Activated T-cell treated with anti-CD3 and anti-CD28 coated beads for 4 hours (primary cell): ENCODE measurements at places on chromosomes 5 and 9.

DNA sequence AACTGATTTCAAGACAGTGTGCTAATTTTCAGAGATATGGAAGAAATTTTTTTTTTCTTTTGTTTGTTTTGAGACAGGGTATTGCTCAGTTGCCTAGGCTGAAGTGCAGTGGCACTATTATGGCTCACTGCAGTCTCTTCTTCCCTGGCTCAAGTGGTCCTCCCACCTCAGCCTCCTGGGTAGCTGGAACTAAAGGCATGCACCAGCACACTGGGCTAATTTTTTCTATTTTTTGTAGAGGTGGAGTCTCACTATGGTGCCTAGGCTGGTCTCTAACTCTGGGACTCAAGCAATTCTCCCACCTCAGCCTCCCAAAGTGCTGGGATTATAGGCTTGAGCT is 9.9 kb upstream of the TEX48 start:
- no peak for DNase-seq

GRCh38 chr9:38059233-38059936 is 9.6 kb downstream of the SHB start:
- DNase-seq = no peak

DNA sequence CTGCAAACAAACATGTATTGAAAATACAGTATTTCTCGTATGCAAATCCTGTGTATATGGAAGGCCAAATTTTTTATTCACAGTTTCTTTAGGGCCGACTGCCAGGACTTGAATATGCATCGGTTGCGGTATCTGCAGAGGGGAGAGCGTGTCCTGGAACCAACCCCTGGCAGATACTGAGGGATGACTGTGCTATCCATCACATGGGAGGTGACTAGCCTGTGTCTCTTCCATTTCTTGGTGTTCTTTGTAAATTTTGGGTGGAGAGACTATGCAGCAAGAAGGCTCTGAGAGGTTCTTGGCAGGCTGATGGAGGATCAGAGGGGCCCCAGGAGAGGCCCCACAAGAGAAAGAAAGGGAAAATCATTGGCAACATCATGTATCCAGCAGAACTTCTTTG is 384.3 kb downstream of the YTHDC2 start:
- no peak for DNase-seq

- no peak for DNase-seq
These were observed 153.0 kb downstream of the NSG2 start for GRCh38 chr5:174198541-174198940.

DNA sequence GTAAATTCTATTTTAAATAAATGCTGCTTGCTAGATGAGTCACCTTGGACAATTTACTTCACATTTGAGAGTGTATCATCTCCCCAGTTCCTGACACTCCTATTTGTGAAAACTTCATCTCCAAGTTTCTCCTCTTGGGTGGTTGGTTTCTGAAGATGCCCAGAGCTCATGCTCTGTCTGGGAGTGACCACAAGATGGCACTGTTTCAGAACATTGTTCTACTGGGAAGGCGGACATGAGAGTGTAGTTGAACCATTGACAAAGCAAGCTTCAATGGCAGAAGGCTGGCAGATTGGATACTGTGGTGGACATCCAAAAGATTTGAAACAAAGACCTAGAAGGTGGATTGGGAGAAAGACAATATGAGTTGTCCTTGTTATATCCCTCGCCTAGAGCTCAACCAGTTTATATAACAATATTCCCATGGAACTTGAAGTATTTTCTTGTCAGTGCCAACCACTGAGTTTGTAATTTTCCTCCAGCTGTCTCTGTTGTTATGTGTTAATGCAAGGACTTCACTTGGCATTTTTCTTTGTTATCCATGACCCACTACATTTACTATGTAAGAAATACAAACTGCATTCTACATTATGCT is 234.3 kb upstream of the ANKH start:
- DNase-seq = no peak

GRCh38 chr9:93730217-93730616 is 153.8 kb downstream of the PHF2 start:
- DNase-seq = no peak

GRCh38 chr9:73202980-73203379 is 51.3 kb downstream of the ANXA1 start:
- DNase-seq = no peak

DNA sequence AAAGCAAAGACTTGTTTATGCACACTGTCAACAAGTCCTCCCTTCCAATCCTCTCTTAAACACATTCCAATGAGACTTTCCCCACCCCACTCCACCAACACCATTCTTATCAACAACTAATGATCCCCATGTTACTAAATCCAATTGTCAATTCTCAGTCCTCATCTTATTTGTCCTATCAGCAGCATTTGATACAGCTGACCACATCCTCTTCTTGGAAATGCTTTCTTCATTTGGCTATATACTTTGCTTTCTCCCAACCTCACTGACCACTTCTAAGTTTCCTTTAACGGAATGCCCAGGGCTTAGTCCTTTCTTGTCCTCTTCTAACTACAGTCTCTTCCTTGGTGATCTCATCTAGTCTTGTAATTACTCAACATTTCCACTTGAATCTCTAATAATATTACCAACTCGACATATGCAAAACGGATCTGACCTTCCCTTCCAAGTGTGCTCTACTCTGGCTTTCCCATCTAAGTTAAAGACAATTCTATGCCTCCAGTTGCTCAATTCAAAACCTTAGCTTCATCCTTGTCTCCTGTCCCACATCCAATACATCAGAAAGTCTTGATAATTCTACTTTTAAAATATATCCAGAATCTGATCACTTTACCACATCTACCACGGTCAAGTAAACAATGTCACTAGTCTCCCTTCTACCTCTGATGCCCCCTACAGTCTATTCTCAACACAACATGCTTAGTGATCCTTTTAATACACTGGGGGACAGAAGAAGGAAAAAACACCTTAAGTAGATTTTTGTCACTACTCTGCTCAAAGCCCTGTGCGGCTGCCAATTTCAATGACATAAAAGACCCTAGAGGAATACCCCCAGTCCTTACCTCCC is 25.5 kb downstream of the AGTPBP1 start:
- DNase-seq = no peak

DNA sequence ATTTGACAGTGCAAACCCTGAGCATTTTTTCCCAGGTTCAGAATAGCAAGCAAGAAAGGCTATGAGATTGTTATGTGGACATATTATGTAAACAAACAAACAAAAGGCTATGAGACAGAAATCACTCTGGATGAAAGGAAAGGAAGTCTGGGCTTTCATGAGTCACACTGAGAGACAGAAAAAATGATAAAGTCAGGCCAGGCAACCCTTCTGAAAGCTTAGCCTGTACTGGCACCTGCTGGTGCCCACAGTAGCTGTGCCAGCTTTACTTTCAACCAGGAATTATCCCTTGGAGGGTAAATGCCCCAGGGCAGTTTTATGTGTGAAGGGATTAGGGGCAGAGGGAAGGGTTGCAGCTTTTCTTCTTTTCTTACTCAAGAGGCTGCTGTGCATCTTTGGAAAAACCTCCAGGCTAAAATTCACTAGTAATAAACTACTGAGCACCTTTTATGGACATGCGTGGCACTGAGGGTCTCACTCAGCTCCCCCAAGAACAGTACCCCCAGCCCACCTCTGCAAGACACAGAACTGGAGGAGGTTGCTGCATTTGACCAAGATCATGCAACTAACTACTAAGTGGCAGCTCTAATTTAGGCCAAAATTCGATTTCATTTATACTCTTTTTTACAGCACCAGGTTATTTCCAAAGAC is 41.7 kb downstream of the ACTL7B start:
- no peak for DNase-seq

- DNase-seq = no peak
These were observed 181.4 kb downstream of the FGF18 start for GRCh38 chr5:171600741-171601265.

DNA sequence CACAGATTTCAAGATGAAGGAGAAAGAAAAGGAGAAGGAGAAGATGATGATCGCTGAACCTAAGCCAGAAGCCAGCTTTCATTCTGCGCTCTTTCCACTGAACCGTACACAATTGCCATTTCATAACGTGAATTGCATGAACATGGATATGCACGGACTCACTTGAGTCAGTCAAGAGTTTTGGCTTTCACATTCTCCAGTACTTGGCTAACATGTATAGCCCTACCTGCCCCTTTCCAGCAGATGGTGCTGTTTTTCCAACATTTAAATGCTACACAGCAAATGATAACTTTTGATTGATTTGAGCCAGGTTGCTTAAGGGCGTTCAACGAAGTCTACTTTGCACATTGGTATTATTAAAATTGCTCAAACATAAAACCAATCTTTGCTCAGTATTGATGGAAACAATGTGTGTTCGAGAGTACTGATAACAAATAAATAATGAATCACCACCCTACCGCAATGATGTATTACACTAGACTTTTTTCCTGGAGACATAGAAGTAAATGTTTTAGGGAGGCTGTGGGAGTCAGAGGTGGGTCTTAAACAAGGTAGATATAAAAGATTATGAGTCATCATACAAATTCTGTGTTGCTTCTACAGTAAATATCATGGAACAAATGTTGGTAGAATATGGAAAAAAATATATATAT is 196.4 kb downstream of the TRPM3 start:
- DNase-seq = no peak

DNA sequence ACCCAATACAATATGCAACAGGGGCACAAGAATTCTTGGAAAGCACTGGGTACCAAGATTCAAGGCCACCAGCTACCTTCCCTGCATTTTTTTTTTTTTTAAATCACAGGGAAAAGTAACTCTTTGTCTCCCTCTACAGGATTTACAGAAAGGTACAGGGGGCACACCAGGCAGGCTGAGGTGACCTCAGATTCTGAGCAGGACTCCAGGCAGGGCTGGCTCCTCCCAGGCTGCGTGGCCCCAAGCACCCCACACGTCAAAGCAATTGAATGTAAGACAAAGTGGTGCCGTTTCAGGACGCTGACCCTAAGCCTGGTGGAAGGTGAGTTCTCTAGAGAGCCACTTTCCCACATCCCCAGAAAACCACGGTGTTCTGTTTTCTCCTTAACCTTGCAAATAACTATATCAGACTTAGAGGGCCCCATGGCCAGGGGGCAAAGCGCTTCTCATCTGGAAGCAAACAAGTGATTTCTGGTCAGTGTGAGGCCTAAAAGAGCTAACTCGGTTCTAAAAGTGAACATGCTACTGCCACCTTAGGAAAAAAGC is 222.6 kb downstream of the ROR2 start:
- no peak for DNase-seq

DNA sequence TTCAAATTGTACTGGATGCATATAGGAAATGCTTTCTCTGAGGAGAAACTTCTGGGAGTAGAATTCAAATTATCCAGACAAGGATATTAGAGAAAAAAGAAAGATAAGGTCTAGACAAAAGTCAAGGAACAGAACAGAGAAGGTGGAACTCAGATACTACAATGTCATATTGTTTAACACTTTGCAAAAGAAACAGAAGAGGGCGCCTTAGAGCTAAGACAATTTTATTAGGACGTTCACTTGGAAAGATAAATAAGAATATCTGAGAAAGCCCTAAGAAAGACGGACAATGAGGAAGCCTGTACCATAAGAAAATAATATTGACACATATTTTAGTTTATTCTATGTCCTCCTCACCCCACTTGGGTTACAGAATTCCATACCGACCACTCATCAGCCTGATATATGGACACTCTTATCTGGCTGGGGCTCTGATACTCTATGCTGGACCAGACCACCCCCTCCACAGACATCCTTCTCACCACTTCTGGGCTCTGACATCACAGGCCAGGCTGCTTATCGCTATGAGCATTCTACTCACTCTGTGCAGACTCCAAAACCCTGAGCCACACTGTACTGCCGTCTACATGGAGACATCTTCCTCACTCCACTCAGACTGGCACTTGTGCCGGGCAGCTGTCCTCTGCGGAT is 9.1 kb upstream of the AK3 start:
- no peak for DNase-seq

- DNase-seq = no peak
These were observed 1.2 kb downstream of the ZNF608 start for GRCh38 chr5:124745007-124745927.

DNA sequence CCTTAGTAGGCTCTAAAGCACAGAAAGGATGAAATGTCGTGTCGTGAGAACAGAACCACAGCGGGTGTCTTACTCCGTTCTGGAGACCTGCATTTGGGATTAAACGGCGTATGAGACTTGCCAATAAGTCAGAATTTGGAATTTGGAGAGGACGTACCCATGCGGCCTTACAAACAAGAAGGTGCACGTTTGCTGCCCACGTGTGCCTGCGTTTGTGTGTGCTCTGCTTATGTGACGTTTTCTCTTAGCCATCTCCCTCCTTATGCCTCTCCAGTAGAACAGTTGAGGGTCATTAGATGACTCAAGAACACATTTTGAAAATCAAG is 171.6 kb upstream of the OTULINL start:
- DNase-seq = no peak

DNA sequence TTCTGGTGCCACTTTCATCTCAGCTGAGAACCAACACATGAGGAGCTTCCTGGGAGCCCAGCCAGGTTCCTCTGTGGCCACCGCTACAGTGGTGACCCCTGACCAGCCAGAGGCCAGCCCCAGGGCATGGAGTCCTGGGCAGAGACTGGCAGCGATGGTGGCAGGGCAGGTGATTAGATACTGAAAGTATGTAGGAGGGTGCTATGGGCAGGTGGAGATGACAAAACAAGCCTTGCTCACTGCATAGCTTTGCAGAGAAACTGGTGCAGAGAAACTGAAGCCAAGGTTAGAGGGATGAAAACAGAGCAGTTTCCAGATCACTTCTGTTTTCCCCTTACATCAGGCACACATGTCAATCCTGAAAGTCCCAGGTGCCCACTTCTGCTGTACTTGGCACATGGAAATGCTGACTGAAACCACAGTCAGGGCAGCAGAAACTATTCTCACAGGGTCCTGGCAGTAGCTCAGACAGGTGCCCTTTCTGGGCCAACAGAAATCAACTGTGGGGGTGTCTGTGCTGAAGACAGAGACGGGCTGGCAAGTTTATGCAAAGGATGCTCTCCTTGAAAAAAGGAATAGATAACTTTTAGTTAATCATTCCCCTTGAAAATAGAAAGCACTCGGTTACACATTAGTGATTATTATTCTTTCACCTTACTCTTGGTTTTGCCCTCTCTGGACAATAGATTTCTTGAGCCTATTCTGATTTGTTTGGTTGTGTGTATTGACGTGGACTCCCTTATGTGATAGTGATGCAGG is 90.3 kb downstream of the ANKRD55 start:
- DNase-seq = no peak

- no peak for DNase-seq
These were observed 5.7 kb upstream of the LARP1 start for GRCh38 chr5:154749491-154749890.

GRCh38 chr5:174919351-174919750 is 195.0 kb downstream of the MSX2 start:
- DNase-seq = no peak

- no peak for DNase-seq
These were observed 235.0 kb downstream of the ISL1 start for GRCh38 chr5:51618234-51618633.
